ENCODE measurements at places on chromosomes 11 and 22. TPM values are rescaled to one million over a fixed set of nuclear protein-coding genes. Genes with fewer than 3 reads are reported as not detected.

TRIM77 gene
- not detected for polyA plus RNA-seq

- H3K27ac ChIP-seq: no peak overlapping the region
- H3K36me3 ChIP-seq: no peaks in the 10 kb centered on the region
- H3K4me3 ChIP-seq: no peak overlapping the region
- H3K4me1 ChIP-seq: peaks cover 14% of the 10 kb centered on the region
- H3K27me3 ChIP-seq: peaks cover 45% of the 10 kb centered on the region
Observed at GRCh38 chr22:35915477-35916013, 113.1 kb downstream of the RBFOX2 start.

- peaks cover 16% of the 10 kb centered on the region for H3K27me3 ChIP-seq
- no peak overlapping the region for H3K27ac ChIP-seq
- no peak overlapping the region for H3K4me3 ChIP-seq
- H3K36me3 ChIP-seq: no peaks in the 10 kb centered on the region
Observed at GRCh38 chr11:126024123-126024522, 38.5 kb downstream of the CDON start.

DNA sequence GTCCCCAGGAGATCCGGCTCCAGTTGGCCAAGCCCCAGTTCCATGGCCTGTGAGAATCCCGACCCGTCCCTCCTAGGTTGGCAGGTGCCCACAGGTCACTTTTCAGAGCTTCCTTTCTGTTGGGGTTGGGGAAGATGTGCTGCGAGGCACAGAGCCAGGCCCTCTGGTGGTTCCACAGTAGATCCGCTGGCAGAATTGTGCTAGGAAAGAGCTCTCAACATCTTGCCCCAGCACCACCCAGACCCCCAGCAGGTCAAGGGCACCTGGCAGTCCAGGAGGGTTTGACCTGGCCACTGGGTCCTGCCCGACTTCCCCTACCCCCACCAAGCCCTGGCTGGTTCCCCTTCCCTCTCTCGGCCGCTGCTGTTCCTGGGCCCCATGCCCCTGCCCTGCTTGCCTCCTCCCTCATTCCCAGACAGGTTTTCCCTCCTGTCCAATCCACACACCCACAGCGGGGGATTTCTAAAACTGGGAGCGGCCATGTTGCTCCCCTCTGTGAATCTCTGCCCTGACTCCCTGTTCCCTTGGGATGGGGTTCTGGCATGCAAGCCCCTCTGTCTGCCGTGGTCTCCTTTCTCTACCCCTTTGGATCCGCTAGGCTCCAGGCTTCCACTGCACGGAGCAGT lies 26.2 kb upstream of the GCAT start:
- H3K27me3 ChIP-seq: no peaks in the 10 kb centered on the region
- no peaks in the 10 kb centered on the region for H3K36me3 ChIP-seq
- no peak overlapping the region for H3K4me3 ChIP-seq
- no peaks in the 10 kb centered on the region for H3K4me1 ChIP-seq
- no peak for DNase-seq
- H3K27ac ChIP-seq: no peak overlapping the region

- peaks cover 83% of the 10 kb centered on the region for H3K27me3 ChIP-seq
- H3K36me3 ChIP-seq: no peaks in the 10 kb centered on the region
- H3K27ac ChIP-seq: no peak overlapping the region
- peaks cover 20% of the 10 kb centered on the region for H3K4me1 ChIP-seq
Observed at GRCh38 chr22:35479985-35480550, 60.6 kb upstream of the RASD2 start.

GRCh38 chr11:66437979-66438503 lies 607 bp downstream of the MRPL11 start:
- peaks cover 16% of the 10 kb centered on the region for H3K36me3 ChIP-seq
- H3K27me3 ChIP-seq: no peaks in the 10 kb centered on the region
- H3K27ac ChIP-seq: peak overlapping the region; percentile 92
- H3K4me1 ChIP-seq: peaks cover 14% of the 10 kb centered on the region
- no peak for DNase-seq

MUC6 gene
- not detected for polyA plus RNA-seq

GRCh38 chr11:35167426-35167954 lies 28.5 kb downstream of the CD44 start:
- H3K27me3 ChIP-seq: no peaks in the 10 kb centered on the region
- peaks cover 3% of the 10 kb centered on the region for H3K36me3 ChIP-seq
- H3K4me3 ChIP-seq: peak overlapping the region; percentile 41
- H3K27ac ChIP-seq: peak overlapping the region; percentile 100
- H3K4me1 ChIP-seq: peaks cover 95% of the 10 kb centered on the region

- peaks cover 17% of the 10 kb centered on the region for H3K36me3 ChIP-seq
- DNase-seq: no peak
- no peak overlapping the region for H3K4me3 ChIP-seq
Observed at GRCh38 chr11:68931911-68932310, 28.2 kb downstream of the IGHMBP2 start.

Data from naive B cell (primary cell).